ENCODE measurements at places on chromosomes 11 and 22. TPM values are rescaled to one million over a fixed set of nuclear protein-coding genes. Genes with fewer than 3 reads are reported as not detected.

DNA sequence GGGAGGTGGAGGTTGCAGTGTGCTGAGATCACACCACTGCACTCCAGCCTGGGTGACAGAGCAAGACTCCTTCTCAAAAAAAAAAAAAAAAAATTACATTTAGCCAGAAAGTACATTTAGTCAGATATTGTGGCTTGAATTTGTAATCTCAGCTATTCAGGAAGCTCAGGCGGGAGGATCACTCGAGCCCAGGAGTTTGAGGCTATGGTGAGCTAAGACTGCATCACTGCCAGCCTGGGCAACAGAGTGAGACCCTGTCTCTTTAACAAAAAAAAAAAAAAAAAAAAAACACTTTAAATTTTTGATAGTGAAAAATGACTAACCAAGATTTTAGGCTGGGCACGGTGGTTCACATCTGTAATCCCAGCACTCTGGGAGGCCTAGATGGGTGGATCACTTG is 27.3 kb downstream of the MRTFA start:
- no peak for DNase-seq

DNA sequence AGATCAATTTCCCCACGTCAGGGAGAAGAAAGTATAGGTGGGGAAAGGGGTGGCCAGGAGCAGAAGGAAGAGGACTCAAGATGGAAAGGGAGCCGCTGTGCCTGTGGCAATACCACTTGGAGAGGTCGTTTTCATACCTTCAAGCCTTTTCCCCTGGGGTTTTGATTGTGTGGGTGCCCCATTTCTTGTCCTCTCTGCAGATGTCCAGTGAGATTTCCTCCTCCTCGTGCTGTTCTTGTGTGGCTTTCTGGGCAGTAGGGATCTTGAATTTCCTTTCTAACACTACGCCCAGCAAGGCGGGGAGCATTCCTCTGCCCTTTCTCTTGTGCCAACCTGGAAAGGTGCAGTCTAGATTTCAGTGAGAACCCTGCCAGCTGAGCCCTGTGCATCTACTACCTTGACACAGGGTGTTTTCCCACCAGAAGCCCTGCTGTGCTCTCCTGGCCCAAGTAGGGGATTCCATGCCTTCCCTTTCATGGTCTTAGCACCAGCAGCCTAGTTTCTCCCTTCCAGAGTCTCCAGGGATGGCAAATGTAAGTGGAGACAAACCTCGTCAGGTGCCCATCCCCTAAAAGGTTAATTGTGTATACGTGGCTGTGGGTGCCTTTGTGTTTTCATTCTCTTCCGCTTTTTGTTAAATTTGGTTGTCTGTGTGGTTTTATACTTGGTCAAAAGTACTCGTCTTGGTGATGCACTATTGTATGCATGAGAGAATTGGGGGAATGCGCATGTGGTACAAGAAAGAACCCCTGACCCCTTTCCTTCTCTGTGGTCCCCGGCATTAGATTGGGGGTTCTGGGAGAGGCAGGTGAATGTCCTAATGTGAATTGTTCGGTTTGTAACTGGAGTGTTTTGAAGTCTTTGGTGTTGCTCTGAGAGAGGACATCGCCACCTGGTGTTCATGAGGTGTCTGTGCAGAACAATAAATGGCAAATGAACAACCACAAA is 71.4 kb upstream of the MPEG1 start:
- DNase-seq, result no peak

Gene CD6
- total RNA-seq, result 0.08 TPM

Gene TYMP
- total RNA-seq, result 11.8 TPM

- peak; percentile 17 for DNase-seq
These were observed 53.2 kb downstream of the MYO7A start for GRCh38 chr11:77181226-77181625.

DNA sequence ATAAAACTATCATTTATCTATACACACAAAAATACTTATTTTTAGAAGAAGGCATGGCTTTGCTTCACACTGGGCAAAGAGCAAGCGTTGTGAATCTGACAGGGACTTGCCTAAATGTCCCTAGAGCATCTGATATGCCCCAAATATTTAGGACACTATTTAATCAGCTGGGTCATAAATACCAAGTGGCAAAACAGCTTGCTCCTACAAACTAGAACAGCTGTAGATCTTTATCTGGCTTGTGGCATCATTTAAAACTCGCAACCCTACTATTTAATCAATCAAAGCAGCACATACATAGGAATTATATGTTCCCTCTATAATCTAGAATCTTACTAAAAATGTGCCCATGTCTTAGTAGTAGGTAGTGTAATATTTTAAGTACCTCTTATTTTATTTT is 999.5 kb downstream of the JRKL start:
- no peak for DNase-seq

DNA sequence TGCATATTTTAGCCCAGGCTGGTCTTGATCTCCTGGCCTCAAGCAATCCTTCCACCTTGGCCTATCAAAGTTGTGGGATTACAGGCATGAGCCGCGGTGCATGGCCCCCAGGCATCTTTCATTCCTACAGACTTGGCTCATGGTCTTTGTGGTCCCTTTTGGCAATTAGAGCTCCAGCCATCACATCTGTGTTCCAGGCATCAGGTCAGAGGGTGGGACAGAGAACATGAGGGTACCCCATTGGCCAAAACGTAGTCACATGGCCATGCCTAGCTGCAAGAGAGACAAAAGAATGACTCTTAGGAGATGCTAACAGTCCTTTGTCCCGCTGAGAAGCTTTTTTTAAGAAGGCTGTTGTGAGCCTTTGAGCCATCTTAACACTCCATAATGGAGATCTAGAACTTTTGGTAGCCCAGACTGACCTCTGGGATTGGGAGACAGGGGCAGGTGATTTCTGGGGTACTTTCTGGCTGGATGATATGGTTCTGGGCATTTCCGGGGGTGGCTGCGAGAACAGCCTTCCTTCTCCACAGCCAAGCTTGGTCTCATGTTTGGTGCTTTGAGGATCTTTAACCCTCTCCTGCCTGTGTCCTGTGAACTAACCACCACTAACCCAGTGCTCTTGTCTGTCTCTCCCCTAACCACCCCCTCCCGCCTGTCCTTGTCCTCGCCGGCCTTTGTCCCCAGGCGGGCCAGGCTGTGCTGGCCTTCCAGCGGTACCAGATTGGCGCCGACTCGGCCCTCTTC is 18.4 kb upstream of the TAB1 start:
- no peak for DNase-seq

Data from Right ventricle myocardium superior (tissue), 1 donor.